KBM-7 (cell line): ENCODE measurements at places on chromosomes 3 and 15.

DNA sequence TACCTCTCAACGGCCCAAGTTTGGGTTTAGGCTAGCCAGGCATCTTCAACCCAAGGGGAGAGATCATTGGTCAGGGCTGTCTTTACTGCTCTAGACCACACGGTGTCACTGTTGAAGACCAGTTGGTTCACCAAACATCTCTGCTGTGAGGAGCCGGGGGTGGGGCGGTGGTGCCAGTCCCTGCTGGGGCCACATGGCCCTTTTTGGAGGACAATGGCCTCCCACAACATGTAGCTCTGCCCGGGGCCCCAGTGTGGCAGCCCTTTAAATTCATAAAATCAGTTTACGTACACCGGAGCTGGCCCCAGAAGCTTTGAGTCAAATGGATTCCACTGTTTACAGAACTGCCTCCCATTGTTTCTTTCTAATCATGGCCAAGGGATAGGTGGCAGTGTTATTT, 19.1 kb upstream of the TM4SF18 start:
- DNase-seq: peak; percentile 48

GRCh38 chr3:45975686-45976085, 19.9 kb downstream of the FYCO1 start:
- DNase-seq: no peak

GRCh38 chr15:88833731-88834100, 30.5 kb downstream of the ACAN start:
- DNase-seq: no peak

- peak; percentile 70 for DNase-seq
Measured at GRCh38 chr3:141255846-141256261, 24.2 kb downstream of the PXYLP1 start.

- no peak for DNase-seq
Measured at GRCh38 chr3:119723022-119723421, 20.2 kb downstream of the CFAP91 start.

DNA sequence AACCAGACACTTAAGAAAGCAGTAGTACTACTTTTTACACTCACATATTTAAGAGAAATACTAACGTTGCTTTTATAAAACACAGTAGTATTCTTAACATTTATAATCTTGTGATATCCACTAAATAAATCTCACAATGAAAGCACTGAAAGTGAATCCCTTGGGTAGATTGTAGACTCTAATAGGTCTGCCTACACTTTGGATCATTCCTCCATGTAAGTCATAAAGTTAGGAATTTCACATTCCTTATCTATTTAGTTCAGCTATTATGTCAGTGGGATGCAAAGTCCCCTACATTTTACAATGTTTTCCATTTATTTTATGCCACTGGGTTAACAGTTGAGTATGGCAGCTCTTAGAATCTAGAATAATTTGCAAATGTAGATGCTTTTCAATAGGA, 330.7 kb downstream of the LSAMP start:
- DNase-seq: no peak

DNA sequence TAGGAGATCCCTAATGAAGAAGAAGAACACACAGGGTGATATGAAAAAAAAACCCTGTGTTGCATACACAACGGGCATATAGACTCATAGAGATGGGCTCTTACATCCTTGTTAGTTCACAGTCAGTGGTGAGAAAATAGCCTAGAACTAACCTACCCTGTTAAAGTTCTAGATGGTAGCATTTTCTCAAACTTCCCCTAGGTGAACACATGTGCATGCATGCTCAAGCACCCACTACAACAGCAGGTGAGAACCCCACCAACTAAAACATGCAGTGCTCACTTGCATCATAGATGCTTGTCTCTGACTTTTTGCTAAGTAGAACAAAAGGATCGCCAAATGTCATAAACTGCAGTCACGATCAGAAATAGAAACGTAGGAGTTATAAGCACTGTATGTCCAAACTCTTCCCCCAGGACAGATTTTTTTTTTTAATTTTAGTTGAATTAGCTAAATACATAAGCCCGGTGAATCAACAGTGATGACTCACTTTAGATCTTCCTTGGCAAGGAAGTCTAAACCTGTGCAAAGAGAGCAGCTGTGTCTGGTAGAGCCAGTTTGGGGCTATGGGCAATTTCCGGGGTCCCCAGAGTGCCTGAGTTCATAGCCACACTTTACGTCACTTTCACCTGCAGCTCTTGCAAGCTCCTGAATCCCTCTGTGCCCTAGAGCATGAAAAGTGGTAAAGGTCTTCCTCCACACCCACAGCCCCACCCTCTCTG, 96.2 kb upstream of the SEMA6D start:
- DNase-seq: no peak

GRCh38 chr15:99925661-99926461, 192.6 kb upstream of the LYSMD4 start:
- peak; percentile 34 for DNase-seq

DNA sequence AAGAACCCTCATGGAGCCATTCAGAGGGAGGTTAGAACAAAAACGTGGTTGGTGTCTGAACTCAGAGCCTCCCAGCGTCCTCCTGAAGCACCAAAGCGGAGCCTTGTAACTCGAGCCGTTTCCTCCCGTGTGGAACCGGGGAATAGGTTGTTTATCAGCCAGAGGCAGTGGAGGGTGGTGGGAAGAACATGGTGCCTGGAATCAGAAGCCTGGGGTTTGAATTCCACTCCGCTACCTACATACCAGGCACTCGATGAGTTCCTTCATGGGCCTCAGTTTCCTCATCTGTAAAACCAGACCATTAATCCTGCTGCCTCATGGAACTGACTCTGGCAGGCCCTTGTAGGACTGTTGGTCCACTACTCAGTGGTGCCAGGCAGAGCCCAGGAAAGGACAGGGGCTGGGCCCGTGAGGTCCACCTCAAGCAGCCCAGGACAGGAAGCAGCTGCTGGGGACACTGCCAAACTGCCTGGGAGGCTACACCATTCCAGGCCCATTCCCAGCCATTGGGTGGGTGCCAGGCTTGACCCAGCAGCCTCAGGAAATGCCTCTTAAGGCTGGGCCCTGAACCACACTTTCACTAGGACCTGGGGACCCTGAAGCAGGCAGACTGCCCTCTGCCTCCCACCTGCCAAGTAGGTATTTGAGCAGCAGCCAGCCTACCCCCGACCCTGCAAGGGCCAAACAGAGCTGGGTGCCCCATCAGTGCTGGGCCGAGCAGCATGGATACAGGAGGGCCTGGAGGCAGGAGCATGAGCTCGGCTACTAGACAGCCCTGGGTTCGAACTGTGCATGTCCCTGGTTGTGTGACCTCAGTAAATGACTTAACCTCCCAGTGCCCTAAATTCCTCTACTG, 33.4 kb downstream of the PRKCD start:
- DNase-seq: peak; percentile 19

- DNase-seq: no peak
Measured at GRCh38 chr15:64856429-64857145, 14.9 kb downstream of the PLEKHO2 start.

- no peak for DNase-seq
Measured at GRCh38 chr3:72141264-72141663, 356.3 kb upstream of the PROK2 start.

GRCh38 chr3:141840737-141841544, 35.5 kb upstream of the ATP1B3 start:
- DNase-seq: no peak

DNA sequence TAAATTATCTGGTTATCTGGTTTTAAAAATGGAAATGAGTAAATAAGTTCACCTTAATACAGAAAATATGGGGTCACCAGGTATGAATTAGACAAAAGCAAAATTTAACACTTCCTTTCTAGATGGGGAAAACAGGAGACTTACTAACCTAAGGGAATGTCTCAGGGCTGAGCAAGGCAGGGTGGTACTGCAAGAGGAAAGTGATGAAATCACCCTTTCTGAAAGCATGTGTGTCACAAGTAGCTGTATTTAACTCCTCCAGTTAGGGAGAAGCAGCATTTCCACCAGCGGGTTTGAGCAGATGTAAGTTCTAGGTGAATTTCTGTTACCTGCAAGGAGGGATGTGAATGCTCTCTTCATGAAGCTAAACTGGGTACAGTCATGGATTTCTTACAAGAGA, 629.1 kb downstream of the MECOM start:
- DNase-seq: no peak
